Stimulated activated CD8-positive, alpha-beta memory T cell treated with anti-CD3 and anti-CD28 coated beads, Interleukin-4, amount 100 ng/mL, for 1 hour (primary cell): ENCODE measurements at places on chromosomes 6 and 20.

- DNase-seq, result no peak
Observed at GRCh38 chr6:157157258-157157657, 166.1 kb downstream of the TMEM242 start.

DNA sequence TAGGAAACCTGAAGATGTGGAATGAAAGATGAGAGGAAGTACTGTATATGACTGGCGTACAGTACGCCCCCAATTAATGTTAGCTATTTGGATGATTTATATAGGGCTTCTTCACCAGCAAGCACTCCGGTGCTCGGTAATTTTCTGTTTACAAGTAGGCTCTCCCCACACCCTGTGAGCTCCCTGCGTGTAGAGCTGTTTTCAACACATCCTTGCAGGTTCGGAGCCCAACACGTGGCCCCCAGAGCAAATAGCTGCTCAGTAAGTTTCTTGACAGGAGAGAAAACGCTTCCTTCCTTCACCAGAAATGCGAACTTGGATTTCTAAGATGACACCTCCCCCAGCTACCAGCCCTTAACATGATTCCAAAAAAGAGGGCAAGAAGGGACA is 1.2 kb upstream of the RAB22A start:
- DNase-seq, result no peak

DNA sequence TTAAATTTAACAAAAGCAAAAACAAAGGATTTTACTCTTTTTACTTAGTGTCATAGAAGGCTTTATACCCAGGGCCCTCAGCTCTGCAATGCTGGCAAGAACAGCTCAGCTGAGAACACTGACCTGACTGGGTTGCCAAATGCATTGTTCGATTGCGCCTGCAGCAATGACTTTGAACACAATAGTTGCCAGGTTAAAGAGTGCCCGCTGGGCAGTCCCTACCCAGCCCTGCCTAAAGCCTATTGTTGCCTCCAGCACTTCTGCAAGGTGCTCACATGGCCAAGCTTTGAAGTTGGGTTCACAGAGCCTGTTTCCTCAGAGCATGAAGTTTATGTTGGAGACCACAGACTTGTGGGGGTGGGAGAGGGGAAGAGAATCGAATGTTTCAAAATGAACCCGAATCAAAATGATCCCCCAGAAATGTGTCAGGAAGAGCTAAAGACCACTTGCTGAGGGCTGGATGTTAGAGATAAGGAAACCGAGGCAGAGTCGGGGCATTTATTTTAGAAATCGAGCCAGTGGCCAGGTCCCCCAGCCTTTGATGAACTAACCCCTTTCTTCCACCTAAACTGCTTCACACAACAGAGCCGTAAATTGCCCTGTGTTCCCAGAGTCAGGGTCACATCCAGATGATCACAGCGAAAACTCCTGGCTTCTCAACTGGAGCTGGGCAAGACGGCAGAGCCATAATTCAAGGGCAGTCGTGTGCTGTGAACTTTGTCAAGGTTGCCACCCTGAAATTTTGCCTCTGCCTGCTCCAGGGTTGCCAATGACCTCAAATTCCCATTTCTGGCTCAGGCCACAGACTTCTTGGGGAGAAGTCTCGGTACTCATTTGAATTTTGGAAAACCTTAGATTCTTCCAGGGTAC is 55.0 kb downstream of the FOXA2 start:
- no peak for DNase-seq

GRCh38 chr6:36128073-36128472 is 2.2 kb upstream of the MAPK13 start:
- no peak for DNase-seq

DNA sequence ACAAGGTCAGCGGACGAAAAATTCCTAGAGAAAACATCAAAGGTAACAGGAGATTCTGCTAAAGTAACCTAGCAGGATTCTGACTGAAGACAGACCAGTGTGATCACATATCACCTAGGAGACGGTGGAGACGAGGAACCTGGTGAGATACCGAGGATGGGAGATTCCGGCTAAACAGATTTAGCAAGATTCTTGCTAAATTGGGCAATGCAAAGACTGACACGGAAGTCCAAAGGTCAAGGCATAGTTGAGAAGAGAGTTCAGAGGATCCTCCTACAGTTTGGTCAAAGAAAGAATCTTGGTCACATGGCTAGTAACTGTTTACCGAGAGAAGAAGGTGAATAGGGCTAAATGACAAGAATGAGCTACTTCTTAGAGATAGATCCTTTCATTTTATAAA is 61.1 kb downstream of the TMEM170B start:
- no peak for DNase-seq
